A549 (cell line): ENCODE measurements at places on chromosomes 11 and 22. TPM values are rescaled to one million over a fixed set of nuclear protein-coding genes. Genes with fewer than 3 reads are reported as not detected.

The TTC36 gene
- not detected in 3 replicates for polyA plus RNA-seq

The SERHL2 gene
- polyA plus RNA-seq = 0.21 to 0.42 TPM (median 0.38 TPM) in 3 replicates

The CPT1A gene
- polyA plus RNA-seq = 19.3 to 21.4 TPM (median 20.5 TPM) in 3 replicates

The CASP5 gene
- polyA plus RNA-seq = not detected in 3 replicates

The VWCE gene
- 0.45 to 0.79 TPM (median 0.63 TPM) in 3 replicates for polyA plus RNA-seq

The OR56A1 gene
- not detected in 3 replicates for polyA plus RNA-seq

DNA sequence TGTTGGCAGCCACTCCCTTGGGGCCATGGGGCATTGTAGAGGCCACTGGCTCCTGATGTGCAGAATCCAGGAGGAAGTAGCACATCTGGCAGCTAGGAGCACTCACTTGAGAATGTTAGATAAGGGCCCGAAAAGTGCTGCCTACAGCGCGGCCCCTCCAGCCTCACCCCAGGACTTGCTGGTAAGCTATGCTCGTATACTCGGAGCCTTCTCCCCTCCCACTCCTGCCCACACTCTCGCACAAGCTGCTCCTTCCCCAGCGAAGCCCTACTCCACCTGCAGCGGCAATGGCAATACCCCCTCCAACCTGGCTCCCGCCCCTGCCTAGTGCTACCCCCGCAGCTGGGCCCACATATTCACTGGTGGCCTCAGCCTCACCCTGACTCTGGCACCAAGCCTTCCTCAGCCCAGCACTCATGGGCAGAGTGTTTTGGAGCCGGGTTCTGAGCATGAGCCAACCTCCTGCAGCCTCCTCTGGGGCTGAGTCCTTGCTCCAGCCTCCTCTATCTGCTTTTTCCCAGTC, 47.7 kb downstream of the PDE2A start:
- DNase-seq = no peak

GRCh38 chr22:20316844-20317401, 2.9 kb downstream of the DGCR6L start:
- no peak for DNase-seq

DNA sequence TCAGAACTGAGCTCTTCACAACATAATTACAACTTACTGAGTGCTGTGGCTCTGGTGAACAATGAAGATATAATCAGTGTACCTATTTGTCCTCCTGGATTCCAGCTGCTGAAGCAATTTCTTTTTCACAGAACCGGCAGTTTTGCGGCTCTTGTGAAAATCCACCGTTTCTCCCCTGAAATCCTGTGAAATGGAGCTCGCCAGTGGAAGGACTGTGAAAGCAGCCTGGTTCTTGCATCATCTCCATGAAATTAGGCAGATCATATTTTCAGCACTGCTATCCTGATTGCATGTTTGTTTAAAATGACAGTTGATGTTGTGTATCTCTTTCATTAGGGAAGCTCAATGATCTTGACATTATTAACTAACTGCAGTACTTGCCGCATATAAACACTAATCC, 120.2 kb upstream of the SNX19 start:
- no peak for DNase-seq

- DNase-seq = no peak
Measured at GRCh38 chr11:47705721-47706120, 9.4 kb downstream of the AGBL2 start.

DNA sequence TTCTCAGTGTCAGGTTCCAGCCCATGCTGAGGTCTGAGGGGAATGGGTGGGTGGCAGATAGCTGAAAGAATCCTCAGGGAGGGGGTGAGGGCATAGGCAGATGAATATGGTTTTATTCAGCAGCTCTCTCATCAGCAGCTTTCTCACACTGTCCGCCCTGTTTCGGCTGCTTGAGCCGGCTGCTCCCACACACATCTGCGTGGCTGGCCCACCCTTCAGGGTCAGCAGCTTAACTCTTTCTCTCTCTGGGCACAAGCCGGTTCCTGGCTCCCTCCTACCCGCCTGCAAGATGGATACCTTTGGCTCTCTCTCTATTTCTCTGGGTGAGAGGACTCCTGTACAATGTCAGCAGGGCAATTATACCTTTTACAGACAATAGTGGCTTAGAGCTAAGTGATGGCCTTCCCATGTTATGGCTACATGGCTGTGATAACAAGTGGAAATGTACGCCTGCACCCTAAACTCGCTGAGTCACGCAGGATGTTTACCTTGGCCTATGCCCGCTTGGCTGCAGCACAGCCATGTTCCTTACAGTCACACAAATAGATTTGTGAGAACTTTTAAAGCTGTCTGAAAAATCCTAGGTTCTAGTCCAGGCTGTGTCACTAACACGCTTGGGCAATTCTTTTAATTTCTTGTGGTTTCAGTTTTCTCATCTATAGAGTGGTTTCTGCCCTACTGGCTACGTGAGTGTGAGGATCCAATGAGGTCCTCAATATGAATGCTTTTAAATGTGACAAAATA, 4.1 kb downstream of the MMP20 start:
- no peak for DNase-seq

- no peak for DNase-seq
Measured at GRCh38 chr11:67500831-67501715, 4.1 kb downstream of the PITPNM1 start.

DNA sequence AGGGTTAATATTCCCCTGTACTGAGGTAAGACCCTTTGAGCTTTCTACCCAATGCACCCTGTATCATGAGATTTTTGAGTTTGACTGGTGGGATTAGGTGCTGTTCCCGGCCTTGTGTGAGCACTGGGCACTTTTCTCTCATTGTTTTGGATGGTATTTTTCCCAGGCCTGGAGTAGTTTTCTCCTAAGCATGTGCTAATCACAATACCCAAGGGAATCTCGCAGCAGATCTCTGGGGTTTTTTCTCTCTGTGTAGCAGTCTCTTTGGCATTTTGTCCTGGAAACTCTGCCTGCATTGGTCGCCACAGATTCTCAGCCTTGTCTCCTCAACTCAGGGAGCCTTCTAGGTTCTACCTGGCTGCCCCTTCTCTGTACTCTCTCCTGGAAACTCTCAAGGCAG, 19.9 kb downstream of the IGHMBP2 start:
- no peak for DNase-seq

GRCh38 chr11:10302744-10303557, 1.9 kb upstream of the ADM start:
- no peak for DNase-seq

- peak; percentile 7 for DNase-seq
Measured at GRCh38 chr11:109267293-109268095, 154.5 kb upstream of the C11orf87 start.
